ENCODE measurements at places on chromosomes 16 and 17.
A peak's percentile ranks its signal among the peaks of the same experiment; 100 is the strongest.

DNA sequence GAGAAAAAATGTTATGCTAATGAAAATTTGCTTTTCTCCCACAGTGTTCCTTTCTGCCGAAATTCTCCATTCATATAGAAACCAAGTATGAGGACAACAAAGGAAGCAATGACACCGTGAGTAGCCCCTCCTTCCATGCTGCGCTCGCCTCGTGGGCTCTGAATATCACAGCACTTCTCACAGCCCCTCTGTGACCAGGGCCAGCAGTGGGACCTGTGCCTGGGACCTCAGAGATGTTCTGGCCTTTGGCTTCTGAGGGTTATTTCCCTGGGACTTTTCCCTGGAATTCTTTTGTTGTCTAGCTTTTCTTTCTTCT lies 139.6 kb upstream of the NOL11 start:
- DNase-seq = no peak

DNA sequence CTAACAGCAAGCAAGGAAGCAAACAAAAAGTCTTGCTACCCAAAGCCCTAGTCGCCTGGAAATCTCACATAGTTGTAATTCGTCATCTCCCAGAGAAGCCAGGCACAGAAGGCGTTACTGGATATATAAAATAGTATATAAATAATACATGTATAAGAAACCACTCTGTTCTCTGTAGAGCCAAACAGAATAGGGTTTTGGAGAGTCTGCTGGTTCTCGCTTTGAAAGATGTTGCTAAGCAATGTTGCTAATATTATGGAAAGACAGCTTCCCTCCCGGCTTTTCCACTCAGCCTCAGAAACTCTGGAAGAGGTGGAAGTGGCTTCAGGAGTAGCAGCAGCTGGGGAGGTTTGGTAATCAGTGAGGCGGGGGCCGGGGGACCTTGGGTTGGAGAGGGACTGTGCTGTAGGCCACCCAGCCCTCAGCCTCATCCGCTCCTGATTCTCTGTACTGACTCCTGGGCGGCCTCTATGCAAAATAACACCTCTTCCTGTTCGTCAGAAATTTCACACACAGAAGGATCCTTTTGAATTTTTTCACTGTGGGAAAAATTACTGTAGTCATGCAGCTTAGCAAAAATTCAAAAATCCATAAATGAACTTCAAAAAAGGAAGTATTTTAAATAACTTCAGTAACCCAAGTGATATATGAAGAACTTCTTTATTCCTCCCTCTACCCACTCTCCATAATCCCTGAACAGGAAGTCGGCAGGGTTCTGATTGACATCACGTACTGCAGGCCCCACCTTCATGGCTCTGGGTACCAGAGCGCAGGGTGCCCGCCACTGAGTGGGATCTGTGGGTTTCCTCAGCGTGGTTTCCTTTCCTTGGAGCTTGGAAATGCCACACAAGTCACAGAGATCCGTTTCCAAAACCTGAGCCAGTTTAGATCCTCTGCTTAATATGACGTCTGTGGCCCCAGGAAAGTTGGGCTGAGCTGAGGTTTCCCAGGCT lies 51.4 kb downstream of the RAP1GAP2 start:
- no peak for DNase-seq

- DNase-seq = peak; percentile 87
Measured at GRCh38 chr17:53626286-53626685, 196.4 kb upstream of the KIF2B start.

- DNase-seq = no peak
Measured at GRCh38 chr16:27363797-27364196, 38.2 kb upstream of the IL21R start.

DNA sequence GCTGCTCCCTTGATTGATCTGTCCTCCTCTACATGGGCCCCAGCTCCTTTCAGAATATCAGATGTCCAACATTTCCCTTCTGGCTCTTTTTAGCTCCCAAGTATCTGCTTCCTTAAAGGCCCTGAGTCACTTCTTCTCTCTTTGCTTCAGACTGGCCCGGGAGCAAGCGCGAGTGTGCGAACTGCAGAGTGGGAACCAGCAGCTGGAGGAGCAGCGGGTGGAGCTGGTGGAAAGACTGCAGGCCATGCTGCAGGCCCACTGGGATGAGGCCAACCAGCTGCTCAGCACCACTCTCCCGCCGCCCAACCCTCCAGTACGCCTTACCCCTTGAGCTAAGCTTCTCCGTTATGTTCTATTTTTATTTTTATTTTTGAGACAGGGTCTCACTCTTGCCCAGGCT lies 12.3 kb downstream of the CNTROB start:
- no peak for DNase-seq

DNA sequence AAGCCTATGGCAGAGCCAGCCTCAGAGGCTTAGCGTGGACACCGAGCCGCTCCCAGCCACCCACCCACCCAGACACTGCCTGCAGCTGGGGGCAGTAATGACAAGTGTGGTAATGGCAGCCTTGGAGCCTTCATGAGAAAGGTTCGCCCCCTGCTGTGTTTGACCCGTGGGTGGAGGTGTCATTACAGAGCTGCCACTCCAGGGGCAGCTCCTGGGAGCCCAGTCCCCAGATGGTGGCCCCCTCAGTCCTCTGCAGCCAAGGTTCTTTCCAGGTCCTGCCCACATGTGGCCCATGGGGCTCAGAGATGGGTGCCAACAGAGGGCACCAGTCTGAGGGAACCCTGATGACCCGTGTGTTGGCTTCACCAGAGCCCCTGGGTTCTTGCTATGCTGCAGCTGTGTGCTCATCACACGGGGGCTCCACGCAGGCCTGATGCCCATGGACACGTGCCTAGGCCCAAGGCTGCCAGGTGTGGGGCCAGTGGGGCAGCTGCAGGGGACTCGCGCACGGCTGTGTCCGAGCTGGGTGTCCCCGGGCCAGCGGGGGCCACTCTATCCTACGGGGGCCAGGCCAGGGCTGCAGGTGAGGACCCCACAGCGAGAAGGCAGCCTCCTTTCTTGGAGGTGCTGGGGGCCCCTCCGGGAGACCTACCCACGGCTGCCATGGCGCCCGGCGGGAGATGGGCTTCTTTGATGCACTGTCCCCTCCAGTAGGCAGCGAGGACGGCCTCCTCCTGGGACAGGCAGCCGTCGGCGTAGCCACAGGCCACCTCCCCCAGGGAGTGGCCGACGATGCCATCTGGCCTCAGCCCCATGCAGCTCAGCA lies 8.1 kb downstream of the FASN start:
- no peak for DNase-seq

- DNase-seq = peak; percentile 83
Measured at GRCh38 chr17:40538019-40538935, 27.0 kb downstream of the CCR7 start.

- no peak for DNase-seq
Measured at GRCh38 chr17:10196384-10196895, 2.0 kb downstream of the GAS7 start.

DNA sequence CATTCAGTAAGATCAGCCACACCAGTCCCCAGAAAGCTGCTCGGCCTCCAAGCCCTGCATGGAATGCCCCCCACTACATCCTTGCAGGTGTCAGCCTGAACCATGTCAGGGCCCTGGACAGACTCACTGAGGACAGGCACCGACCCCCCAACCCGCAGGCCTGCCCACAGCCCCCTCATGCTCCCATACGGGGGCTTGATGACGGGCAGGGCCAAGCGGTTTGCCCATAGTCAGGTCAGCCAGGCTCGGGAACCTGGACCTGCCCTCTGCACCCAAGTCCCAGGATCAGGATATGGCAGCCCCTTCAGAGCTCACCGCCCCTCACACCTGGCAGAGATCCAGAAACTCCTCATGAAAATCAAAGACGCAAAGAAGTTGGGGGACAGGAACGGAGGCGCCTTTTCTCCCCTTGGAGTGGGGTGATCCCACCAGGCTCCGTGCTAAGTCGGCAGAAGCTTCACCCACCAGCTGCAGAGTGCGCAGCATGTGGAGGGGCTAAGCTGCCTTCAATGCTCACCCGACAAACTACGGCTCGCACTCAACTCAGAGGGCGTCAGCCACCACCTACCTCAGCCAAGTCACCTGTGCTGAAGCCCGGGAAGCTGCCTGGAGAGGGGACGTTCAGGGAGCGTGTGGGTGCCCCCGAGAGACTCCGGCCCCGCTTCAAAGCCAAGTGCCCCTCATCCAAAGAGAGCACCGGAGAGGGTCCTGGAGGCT lies 26.5 kb downstream of the GNPTG start:
- DNase-seq = no peak

DNA sequence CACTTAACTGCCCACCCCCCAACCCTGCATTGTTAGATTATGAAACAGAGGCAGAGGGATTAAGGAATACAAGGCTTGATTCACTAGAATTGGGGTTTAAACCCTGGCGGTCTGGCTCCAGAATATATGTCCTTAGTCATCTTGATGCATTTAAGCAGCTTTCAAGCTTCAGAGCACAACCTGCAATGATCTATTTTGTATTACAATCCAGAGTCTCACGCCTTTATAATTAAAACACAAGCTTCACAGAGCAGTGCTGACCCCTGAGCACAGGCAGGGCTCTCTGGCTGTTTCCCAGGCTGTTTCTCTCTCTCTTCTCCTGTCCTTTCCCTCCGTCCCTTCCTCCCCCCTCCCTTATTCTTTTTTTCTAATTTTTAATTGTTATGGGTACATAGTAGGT lies 209.1 kb downstream of the SPECC1 start:
- no peak for DNase-seq

GRCh38 chr16:86083382-86084002 lies 184.5 kb downstream of the IRF8 start:
- no peak for DNase-seq

GRCh38 chr17:76681222-76682137 lies 29.3 kb downstream of the MXRA7 start:
- DNase-seq = peak; percentile 53

DNA sequence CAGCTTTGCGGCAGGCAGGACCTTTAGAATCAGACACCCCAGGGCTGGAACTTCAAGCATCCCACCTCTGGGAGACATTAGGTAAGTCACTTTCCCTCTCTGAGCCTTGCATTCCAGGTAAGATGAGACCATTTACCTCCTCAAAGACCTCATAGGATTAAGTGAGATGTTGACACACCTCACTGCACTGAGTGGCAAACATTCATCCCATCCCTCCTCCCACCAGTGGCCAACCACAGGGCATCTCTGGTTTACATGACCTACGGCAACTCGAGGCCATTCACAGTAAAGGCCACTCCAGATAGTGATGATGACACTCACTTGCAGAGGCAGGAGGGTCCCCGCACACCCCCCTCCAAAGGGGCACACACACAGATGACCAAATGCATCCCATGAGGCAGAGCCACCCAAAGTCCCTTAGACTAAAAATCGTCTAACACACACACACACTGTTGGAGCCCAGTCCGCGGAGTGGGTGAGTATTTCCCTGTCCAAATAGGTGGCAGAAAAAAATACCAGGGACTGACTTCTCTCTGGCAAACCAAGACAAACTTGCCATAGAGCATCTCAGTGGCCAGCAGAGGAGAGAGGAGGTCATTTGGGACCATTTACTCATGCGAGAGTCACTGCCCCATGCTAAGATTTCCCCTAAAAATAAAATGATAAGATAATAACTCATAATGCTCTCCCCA lies 454.9 kb downstream of the SOX9 start:
- no peak for DNase-seq

DNA sequence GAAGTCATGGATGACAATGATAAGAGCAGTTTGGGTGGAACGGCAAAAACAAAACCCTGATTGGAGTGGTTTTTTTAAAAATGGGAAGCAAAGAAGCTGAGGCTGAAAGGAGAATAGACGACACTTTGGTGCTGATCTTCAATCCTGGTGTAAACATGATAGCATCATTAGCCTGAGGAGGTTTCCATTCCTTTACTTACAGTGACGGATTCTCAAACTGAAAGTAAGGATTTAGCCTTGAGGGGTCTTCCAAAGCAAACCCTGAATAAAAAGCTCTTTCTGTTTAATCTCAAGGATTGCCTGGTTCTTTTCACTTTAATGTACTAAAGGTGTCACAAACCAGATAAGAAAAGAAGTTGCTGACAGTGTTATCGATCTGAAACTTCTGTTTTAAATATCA lies 69.3 kb downstream of the KCNJ2 start:
- no peak for DNase-seq

- no peak for DNase-seq
Measured at GRCh38 chr17:63258785-63259184, 187.3 kb downstream of the CYB561 start.

GRCh38 chr16:29810699-29811169 lies 1.3 kb upstream of the PRRT2 start:
- DNase-seq = no peak

GRCh38 chr16:81315271-81316175 lies 761 bp downstream of the GAN start:
- DNase-seq = peak; percentile 44

GRCh38 chr16:30139583-30140481 lies 16.8 kb upstream of the MAPK3 start:
- no peak for DNase-seq

DNA sequence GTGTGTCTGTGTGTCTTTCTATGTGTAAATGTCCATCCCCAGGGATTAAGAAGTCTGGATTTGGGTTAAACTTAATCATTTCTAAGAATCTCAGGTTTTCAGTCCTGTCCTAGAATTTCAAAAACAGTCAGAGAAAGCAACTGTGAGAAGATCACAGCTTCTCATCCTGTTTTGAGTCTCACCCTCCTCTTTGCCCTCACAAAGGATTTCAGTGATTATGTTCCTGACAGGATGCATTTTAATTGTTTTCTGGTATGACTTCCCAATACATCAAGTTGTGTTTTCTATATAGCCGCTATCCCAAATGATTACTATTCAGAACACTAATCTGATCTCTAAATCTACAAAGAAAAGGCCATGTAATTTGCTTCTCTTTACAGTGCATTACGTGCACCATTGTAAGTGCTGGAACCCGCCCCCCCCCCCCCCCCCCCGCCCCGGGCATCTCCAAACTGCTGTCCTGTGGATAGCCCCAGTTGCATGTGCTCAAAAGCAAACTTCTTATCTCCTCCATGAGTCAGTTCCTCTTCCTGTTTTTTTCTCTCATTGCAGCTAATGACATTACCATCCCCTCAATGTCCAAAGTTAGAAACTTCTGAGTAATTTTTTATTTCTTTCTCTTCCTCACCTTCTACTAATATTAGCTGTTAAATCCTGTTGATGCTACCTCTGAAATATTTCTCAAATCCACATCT lies 73.9 kb downstream of the CDH13 start:
- DNase-seq = peak; percentile 47

DNA sequence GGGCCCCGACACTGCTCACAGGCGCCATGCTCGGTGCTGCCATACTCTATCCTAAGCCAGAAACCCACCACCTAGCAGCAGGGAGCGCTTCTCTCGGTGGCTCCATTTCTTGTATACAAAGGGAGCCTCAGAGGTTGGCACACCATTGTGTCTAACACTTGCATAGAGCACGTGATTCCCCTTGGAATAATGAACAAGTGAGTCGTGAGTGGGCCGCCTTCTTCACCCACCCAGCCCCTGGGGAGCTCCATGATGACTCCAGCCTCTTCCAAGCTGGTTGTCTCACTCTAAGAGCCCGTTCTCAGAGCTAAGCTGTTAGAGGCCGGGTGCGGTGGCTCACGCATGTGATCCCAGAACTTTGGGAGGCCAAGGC lies 82.3 kb upstream of the ZNF469 start:
- DNase-seq = no peak

Measured in SW480 (cell line).